RWPE1 (cell line): ENCODE measurements at places on chromosomes 2 and 18.

GRCh38 chr18:23494992-23495391 lies 8.3 kb upstream of the RMC1 start:
- peak; percentile 60 for DNase-seq

- peak; percentile 41 for DNase-seq
These were observed 67.9 kb downstream of the DGKD start for GRCh38 chr2:233422050-233422639.

GRCh38 chr2:150339951-150340350 lies 147.5 kb downstream of the RND3 start:
- no peak for DNase-seq

GRCh38 chr2:186559848-186560247 lies 30.0 kb upstream of the ITGAV start:
- DNase-seq, result no peak

DNA sequence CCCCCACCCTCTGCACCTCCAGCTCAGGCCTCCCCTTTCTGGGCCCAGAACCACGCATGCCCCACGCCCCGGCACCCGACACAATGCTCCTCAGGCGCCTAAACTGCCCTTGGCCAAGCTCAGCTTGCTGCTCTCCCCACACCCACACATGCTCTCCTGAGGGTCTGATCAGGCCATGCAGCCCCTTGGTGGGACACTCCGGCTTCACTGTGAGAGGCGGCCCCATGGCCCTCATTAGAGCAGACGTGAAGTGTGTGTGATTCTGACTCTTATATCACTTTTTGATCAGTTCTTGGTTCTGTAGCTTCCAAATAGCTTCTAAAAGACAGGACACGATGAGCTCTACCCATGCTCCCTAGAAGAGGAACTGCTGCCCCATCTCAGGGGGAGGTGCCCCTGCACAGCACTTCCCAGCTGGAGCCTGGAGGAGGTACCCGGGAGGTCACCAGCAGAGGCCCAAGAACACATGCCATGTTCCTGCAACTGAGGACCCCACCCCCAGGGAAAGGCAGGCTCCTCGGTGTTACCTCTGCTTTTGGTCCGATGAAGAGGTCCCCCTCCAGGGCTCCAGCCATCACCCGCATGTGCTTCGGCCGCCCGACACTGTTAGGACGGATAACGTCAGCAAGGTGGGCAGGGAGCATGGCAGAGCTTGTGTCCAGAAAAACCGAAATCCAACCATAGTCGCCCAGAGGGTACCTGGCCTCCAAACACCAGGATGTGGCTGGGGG lies 3.6 kb downstream of the ACTR1B start:
- no peak for DNase-seq

GRCh38 chr2:151200277-151200676 lies 61.4 kb downstream of the RBM43 start:
- no peak for DNase-seq

DNA sequence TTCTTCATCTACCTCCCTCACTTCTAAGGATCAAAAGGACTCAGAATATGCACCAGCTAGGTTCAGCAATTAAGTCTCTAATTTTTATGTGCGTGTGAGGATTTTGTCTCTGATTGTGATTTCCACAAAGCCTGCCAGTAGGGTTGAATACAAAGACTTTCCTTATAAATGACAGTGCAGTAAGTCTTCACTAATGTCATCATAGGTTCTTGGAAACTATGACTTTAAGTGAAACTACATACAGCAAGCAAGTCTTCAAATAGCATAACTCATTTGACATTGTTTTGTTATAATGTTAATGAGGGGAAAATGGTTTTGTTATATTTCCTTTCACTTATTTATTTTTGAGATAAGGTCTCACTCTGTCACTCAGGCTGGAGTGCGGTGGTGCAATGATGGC lies 526.3 kb upstream of the DCC start:
- DNase-seq, result no peak

DNA sequence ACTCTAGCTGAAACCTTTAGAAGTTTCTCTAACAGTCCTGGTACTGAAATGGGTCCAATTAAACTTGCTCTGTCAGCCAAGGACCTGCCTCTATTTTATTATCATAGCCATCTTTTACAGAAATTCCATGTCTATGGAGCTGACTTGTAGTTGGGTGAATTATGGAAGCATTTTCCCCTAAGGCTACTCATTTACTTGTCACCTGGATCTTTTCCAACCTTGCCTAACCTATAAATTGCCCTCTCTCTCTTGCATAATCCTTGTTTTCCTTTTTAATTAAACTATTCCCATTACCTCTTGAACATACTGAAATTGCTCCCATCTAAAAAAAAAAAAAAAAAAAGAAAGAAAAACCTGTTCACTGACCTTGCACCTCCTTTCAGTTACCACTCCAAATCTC lies 74.6 kb upstream of the DOK6 start:
- DNase-seq, result no peak

- DNase-seq, result no peak
These were observed 974.2 kb downstream of the ERBB4 start for GRCh38 chr2:211564441-211564840.

DNA sequence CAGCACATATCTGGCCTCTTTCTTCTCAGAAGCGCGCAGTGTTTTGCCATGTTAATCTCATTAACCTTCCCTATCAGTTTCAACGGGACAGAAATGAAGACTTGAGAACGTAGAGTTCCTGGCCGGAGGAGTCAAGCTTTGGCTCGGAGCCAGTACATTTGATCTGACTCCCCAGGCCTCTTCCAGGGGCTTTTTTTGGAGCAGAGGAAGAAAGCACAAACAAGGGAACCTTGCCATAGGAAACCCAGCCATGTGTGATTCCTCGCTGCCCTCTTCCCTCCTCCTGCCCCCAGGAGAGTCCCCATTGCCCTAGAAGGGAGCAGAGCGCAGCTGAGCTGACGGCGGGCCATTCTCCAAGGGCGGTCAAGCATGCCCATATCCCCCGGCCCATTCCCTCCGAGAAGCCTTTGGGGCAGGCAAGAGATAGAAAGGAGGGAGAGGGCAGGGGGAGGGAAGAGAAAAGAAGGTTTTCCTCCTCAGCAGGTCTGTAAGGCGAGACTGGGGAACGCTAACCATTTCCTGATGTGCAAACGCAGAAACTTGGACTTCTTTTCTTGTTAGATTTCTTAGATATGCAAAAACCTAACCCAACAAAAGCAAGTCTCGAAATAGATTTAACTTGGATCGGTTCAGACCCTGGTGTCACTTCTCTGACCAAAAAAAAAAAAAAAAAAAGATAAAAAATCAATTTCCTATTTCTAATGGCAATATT lies 63.7 kb upstream of the POU3F3 start:
- no peak for DNase-seq

- DNase-seq, result no peak
These were observed 248.9 kb downstream of the MYCN start for GRCh38 chr2:16189029-16189835.

- no peak for DNase-seq
These were observed 83.1 kb upstream of the RBM44 start for GRCh38 chr2:237715459-237715947.

- DNase-seq, result no peak
These were observed 6.8 kb upstream of the STK25 start for GRCh38 chr2:241514986-241515737.

GRCh38 chr2:17617516-17617915 lies 77.0 kb downstream of the VSNL1 start:
- DNase-seq, result no peak

- DNase-seq, result no peak
These were observed 62.5 kb downstream of the SPHKAP start for GRCh38 chr2:228118940-228119339.

DNA sequence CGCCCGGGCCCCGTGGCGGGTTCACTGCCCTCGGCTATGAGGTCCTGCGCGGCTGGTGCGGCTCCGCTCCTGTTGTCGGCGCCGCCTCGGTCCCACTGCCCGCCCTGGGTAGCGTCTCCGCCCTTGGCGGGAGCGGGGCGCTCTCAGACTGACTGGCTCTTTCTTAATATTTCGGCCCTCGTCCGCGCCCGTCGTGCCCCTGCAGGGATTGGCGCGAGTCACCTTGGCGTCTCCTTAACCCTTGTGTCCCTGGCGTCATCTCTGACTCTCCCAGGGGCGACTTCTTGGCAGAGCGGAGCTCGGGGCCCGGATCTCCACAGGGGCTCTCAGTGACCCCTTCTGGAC lies 1.3 kb downstream of the PTMA start:
- DNase-seq, result no peak

DNA sequence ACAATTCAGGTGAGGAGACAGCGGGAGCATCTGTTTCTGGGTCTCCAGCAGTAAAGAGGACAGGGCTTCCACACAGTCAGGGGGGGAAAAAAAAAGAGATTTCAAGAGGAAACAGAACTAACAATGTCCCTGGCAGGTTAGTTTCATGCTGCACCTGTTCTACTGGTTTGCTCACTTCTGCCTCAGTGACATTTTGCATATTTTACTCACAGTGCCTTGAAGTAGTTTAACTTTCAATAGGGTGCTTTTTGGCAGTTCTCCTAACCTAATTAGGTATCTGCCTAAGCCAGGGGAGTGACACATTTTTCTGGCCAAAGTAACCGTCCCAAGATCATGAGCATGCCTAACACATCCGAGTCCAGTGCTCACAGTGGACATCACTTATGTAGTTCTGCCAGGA lies 109.0 kb upstream of the ALK start:
- no peak for DNase-seq

DNA sequence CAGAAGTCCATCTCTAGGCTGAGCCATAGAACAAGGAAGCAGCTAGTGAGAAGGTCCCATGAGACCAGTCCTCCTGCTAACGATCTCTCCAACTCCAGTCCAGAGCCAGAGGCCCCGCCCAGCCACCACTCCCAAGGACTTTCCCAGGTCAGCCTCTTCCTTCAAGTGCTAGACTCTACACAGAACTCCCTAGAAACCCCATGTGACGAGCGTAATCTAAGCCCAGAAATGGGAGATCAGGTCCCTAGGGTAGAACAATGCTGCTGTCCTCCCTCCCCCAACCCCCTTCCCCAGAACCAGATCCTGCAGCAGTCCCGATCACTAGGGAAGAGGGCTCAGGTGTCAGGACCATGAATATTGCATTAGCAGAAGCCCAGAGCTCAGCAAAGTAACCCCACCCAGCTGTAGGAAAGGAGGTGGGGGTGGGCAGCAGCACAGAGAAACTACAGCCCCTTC lies 6.9 kb downstream of the DCTN1 start:
- no peak for DNase-seq

GRCh38 chr2:36403675-36404230 lies 48.2 kb downstream of the CRIM1 start:
- peak; percentile 85 for DNase-seq

GRCh38 chr2:44430342-44430741 lies 68.6 kb downstream of the CAMKMT start:
- DNase-seq, result no peak

DNA sequence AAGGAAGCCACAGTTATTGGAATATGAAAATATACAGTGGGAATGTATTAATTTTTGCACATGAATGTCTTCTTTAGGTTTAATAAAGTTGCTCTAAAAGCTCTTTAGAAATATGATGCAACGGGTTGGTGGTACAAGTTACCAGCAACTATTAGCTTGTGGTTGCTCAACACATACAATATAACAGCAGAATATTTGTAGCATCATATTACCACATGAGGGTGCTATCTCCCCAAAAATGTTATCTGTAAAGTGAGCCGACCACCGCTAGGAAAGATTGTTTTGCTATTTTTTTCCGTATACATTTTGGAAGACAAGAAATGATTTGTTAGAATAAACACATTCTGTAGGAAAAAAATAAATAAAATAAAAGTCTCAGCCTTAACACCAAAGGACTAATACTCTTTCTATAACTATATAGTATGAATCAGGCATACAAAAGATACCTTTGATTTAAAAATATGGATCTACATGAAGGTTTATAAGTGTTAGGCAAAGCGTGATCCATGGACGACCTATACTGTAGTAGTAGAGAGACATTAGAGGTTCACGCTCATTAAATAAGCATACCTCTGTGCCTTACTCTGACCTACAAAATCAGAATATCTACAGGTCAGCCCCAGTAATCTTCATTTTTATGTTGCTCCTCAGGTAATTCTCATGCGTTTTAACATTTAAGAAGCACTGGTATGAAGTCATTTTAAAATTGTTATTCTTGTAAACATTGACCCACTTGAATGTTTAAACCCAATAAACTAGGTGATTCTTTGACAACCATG lies 1110.6 kb upstream of the ACVR2A start:
- peak; percentile 46 for DNase-seq

- DNase-seq, result no peak
These were observed 5.3 kb upstream of the CTAGE1 start for GRCh38 chr18:22422909-22423548.
